ENCODE measurements at places on chromosomes 7 and 10.

GRCh38 chr10:29099001-29099400 is 189.9 kb upstream of the LYZL1 start:
- no peak for DNase-seq

- no peak for DNase-seq
Observed at GRCh38 chr7:138797715-138798320, at the start of the genes ATP6V0A4 and TMEM213. Gene ATP6V0A4, minus strand, starts transcription at chr7:138798196. Its CDS starts 26,949 bp downstream, at chr7:138771247. Gene TMEM213, plus strand, starts transcription at chr7:138797994. Its CDS starts 111 bp downstream, at chr7:138798105.

- DNase-seq, result no peak
Observed at GRCh38 chr7:129225931-129226572, 1.2 kb downstream of the AHCYL2 start.

- no peak for DNase-seq
Observed at GRCh38 chr7:155647302-155647701, 2.8 kb downstream of the RBM33 start.

- no peak for DNase-seq
Observed at GRCh38 chr10:99777918-99778714, 4.3 kb upstream of the ABCC2 start.

GRCh38 chr7:141397236-141398163 is 153.7 kb upstream of the AGK start:
- no peak for DNase-seq

DNA sequence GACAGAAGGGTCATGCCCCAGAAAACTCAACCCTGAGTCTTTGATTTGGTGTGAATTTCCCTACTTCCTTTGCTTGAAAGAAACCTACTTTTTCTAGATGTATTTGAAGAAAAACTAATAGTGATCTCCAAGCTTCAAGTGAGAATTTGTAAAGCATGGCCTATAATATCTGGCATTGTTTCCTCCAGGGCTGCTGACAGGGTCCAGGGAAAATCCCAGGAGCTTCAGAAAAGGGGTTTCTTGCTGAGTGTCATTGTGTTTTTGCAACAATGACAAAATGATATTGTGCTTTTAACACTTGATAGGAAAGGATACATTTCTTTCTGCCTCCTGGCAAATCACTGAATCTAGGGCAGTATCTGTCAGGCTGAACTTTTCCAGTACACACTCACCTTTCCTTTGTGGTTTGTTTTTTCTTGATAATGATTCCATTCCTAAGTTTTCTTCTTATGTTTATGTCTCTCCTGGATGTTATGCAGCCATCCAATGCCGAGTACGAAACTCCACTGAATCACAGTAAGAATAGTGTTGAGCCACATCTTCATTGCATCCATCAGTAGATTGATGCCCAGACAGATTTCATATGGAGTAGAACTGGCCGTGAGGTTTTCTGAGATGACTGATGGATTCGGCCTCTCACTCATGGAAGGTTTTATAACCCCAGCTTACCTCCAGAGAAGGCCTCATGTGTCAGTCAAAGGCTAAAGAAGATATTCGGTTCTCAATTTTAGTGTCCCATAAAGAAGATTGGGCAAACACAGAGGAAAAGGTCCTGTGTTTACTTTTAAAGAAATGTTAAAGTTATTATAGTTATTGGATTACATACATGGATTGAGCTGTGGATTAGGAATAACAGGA is 76.9 kb upstream of the STEAP1B start:
- DNase-seq, result no peak
